ENCODE measurements at places on chromosomes 2 and 18.

DNA sequence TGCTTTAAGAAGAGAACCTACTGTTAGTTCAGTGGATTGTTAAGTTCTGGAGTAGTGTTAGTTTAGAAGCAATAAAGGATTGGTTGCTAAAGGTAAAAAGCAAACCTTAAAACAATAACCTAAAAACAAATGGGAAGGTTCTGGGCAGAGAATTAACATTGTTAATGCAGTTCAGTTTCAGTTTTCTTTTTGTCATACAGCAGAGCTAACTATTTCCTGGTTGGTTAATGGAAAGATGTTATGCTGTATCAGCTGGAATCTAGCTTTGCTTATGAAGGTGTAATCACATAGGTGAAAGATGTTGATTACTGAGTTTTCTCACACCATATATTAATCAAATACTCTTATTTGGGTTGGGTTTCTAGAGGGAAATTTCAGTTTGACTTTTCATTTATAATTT is 23.8 kb downstream of the SMAD4 start:
- no peak for DNase-seq
- no peaks in the 10 kb centered on the region for H3K4me1 ChIP-seq
- no peaks in the 10 kb centered on the region for H3K27me3 ChIP-seq
- H3K27ac ChIP-seq, result no peak overlapping the region

DNA sequence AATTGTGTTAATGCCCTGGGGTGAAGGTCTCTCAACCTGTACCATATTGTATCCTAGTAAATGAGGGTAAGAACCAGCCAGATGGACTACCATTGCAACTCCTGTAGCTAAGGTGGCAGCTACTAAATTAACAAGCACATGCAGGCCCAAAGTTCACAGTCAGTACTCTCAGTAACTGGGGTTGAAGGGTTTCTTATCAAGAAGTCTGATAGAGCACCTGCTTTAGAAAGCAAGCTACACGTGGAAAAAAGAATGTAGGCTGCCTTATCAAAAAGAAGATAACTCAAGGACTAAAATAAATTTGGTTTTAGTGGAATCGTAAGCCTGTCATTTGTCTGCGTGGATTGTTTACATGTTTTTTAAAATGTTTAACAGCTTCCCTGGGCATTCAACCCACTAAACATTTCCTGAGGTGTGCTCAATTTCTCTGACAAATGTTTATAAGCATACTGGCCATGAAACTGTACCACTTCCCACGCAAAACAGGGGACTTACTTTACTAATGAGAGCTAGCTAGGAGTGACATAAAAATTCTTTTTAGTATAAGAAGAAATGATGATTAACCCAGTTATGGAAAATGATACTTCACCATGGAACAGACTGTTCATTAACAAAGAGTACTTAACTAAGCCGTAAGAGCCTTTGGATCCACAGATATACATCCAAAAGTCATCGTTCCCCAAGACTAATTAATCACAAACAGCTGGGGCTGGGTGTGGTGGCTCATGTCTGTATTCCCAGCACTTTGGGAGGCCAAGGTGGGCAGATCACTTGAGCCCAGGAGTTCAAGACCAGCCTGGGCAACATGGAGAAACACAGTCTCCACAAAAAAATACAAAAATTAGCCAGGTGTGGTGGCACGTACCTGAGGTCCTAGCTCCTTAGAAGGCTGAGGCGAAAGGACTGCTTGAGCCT is 36.5 kb downstream of the LPIN2 start:
- no peaks in the 10 kb centered on the region for H3K36me3 ChIP-seq
- DNase-seq, result no peak
- H3K4me3 ChIP-seq, result no peak overlapping the region
- peaks cover 1% of the 10 kb centered on the region for H3K4me1 ChIP-seq
- H3K27me3 ChIP-seq, result no peaks in the 10 kb centered on the region

DNA sequence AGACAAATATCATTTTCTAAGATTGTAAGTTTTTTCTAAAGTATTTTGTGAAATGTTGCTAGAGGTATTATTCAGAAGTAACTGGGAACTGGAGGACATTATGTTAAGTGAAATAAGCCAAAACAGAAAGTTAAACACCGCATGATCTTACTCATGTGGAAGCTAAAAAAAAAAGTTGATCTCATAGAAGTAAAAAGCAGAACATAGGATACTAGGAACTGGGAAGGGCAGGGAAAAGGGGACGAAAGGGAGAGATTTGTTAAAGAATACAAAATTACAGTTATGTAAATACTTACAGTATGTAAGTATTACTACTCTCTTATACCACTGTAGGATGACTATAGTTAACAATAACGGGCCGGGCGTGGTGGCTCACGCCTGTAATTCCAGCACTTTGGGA is 46.7 kb upstream of the CDKL4 start:
- H3K27me3 ChIP-seq, result no peaks in the 10 kb centered on the region
- no peak overlapping the region for H3K27ac ChIP-seq
- no peaks in the 10 kb centered on the region for H3K4me1 ChIP-seq
- DNase-seq, result no peak
- H3K4me3 ChIP-seq, result no peak overlapping the region

DNA sequence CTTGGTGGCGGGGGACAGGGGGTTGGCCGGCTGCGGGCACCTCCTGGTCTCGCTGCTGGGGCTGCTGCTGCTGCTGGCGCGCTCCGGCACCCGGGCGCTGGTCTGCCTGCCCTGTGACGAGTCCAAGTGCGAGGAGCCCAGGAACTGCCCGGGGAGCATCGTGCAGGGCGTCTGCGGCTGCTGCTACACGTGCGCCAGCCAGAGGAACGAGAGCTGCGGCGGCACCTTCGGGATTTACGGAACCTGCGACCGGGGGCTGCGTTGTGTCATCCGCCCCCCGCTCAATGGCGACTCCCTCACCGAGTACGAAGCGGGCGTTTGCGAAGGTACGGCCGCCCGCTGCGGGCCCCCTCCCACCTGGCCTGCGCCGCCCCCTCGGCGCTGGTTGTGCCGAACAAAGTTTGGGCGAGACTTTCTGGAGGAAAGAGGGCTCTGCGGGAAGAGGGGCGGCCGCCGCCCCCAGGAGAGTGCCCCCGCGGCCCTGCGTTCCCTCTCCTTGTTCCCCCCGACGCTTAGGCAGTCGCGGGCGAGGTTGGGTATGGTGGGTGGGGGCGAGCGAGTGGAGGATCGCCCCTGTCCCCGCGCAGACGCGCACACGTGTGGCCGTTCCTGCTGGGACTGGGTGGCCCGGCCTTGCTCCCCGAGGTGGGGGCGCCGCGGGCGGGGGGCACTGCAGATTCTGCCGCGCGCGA is 866 bp downstream of the CRIM1 start:
- peak overlapping the region; percentile 75 for H3K4me3 ChIP-seq
- H3K27ac ChIP-seq, result no peak overlapping the region
- H3K27me3 ChIP-seq, result peaks cover 21% of the 10 kb centered on the region

- no peaks in the 10 kb centered on the region for H3K27me3 ChIP-seq
- no peaks in the 10 kb centered on the region for H3K4me1 ChIP-seq
- H3K4me3 ChIP-seq, result no peak overlapping the region
- no peak for DNase-seq
Measured at GRCh38 chr2:192983173-192983572, 788.4 kb upstream of the TMEFF2 start.

- H3K4me3 ChIP-seq, result no peak overlapping the region
- H3K4me1 ChIP-seq, result peaks cover 42% of the 10 kb centered on the region
- no peaks in the 10 kb centered on the region for H3K27me3 ChIP-seq
- H3K27ac ChIP-seq, result no peak overlapping the region
- DNase-seq, result no peak
- no peaks in the 10 kb centered on the region for H3K36me3 ChIP-seq
Measured at GRCh38 chr2:101806123-101806522, 108.6 kb downstream of the MAP4K4 start.

GRCh38 chr2:119683074-119683712 is 4.2 kb downstream of the TMEM177 start:
- DNase-seq, result no peak
- no peaks in the 10 kb centered on the region for H3K27me3 ChIP-seq
- no peaks in the 10 kb centered on the region for H3K36me3 ChIP-seq

GRCh38 chr2:217065012-217065290 is 205.1 kb upstream of the TNP1 start:
- no peak for DNase-seq
- peaks cover 30% of the 10 kb centered on the region for H3K4me1 ChIP-seq
- H3K27ac ChIP-seq, result peak overlapping the region; percentile 73
- H3K27me3 ChIP-seq, result no peaks in the 10 kb centered on the region
- H3K36me3 ChIP-seq, result no peaks in the 10 kb centered on the region

- no peak for DNase-seq
- H3K27ac ChIP-seq, result peak overlapping the region; percentile 16
- no peaks in the 10 kb centered on the region for H3K36me3 ChIP-seq
- peaks cover 30% of the 10 kb centered on the region for H3K4me1 ChIP-seq
- no peak overlapping the region for H3K4me3 ChIP-seq
Measured at GRCh38 chr2:68272246-68272994, 20.1 kb upstream of the PPP3R1 start.

DNA sequence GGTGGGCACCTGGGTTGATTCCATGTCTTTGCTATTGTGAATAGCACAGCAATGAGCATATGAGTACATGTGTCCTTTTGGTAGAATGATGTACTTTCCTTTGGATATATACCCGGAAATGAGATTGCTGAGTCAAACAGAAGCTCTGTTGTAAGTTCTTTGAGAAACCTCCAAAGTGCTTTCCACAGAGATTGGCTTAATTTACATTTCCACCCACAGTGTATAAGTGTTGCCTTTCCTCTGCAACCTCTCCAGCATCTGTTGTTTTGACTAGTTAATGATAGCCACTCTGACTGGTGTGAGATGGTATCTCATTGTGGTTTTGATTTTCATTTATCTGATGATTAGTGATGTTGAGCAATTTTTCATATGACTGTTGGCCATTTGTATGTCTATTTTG is 194.8 kb downstream of the ZNF804A start:
- H3K4me1 ChIP-seq, result no peaks in the 10 kb centered on the region
- no peak for DNase-seq
- H3K27ac ChIP-seq, result no peak overlapping the region

GRCh38 chr2:199775267-199775666 is 75.7 kb downstream of the FTCDNL1 start:
- H3K4me1 ChIP-seq, result no peaks in the 10 kb centered on the region
- no peaks in the 10 kb centered on the region for H3K27me3 ChIP-seq
- H3K4me3 ChIP-seq, result no peak overlapping the region
- DNase-seq, result no peak
- no peaks in the 10 kb centered on the region for H3K36me3 ChIP-seq

DNA sequence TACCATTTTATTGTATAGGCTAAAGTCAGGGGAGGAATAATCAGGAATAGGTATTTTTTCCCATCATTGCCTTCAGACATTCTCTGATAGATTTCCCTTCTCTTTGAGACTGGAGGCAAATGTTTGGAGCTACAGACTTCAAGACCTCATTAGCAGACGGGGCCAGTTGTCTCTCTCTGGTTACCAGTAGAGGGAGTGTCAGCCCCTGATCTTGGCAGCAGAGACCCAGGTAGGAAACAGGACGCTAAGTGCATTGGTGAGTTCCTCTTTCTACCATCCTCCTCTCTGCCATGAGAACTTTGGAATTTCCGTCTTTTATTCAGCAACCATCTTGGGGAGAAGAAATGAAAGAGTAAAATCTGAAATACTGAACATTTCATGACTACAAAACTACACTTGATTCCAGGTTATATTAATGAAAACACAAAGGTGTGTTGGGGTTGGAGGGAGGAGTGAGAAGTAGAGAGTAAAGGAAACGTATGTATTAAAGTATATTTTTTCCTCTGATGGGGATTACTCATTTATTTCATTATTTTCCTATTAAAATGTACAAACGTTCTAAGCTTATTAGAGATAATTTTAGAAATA is 186.2 kb upstream of the GCFC2 start:
- no peaks in the 10 kb centered on the region for H3K4me1 ChIP-seq
- no peak overlapping the region for H3K4me3 ChIP-seq
- no peaks in the 10 kb centered on the region for H3K27me3 ChIP-seq
- H3K27ac ChIP-seq, result no peak overlapping the region

GRCh38 chr2:200695191-200695590 is 109.4 kb downstream of the AOX1 start:
- H3K27me3 ChIP-seq, result no peaks in the 10 kb centered on the region
- DNase-seq, result peak; percentile 35
- no peak overlapping the region for H3K4me3 ChIP-seq
- H3K27ac ChIP-seq, result no peak overlapping the region
- H3K4me1 ChIP-seq, result peaks cover 2% of the 10 kb centered on the region

GRCh38 chr2:5617796-5618195 is 74.4 kb upstream of the SOX11 start:
- H3K27me3 ChIP-seq, result no peaks in the 10 kb centered on the region
- no peak for DNase-seq
- H3K36me3 ChIP-seq, result no peaks in the 10 kb centered on the region

DNA sequence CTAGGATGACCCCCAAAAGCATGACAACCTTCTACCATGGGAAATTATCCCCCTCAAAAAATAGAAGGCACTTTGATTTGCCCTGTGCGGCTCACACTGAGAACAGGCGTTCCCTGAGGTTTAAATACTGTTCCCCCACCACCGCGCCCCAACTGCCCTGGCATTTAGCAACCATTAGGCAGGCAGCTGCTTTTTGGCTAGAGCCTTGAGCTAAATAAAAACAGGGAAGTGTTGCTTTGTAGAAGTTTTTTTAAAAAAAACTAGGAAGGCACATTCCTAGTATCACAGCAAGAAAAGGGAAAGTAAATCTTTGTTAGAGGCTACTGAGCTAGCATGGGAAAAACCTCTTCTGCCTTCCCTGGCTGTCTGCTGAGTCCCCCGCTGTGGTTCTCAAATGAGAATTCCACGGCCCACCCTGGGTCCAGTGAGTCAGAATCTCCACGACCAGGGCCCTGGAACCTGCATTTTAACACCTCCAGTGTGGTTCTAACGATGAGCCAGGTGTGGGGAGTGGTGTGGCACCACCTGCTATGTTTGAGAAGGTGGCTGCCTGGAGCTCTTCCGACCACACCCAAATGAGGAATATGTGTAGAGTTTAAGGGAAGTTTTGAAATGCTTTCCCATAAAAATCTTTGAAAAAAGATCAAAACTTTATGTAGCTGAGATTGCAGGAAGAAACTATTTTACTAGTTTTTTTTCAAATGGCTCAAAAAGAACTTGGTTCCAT is 66.4 kb downstream of the VIT start:
- DNase-seq, result no peak
- H3K4me1 ChIP-seq, result no peaks in the 10 kb centered on the region
- no peak overlapping the region for H3K27ac ChIP-seq
- H3K36me3 ChIP-seq, result no peaks in the 10 kb centered on the region
- H3K4me3 ChIP-seq, result no peak overlapping the region
- H3K27me3 ChIP-seq, result no peaks in the 10 kb centered on the region

GRCh38 chr18:58394602-58395425 is 234.1 kb downstream of the ALPK2 start:
- no peak overlapping the region for H3K27ac ChIP-seq
- H3K27me3 ChIP-seq, result no peaks in the 10 kb centered on the region
- peaks cover 6% of the 10 kb centered on the region for H3K4me1 ChIP-seq
- H3K36me3 ChIP-seq, result no peaks in the 10 kb centered on the region

GRCh38 chr2:148519013-148519412 is 125.5 kb upstream of the EPC2 start:
- DNase-seq, result no peak
- H3K4me1 ChIP-seq, result peaks cover 9% of the 10 kb centered on the region
- H3K27me3 ChIP-seq, result no peaks in the 10 kb centered on the region
- H3K4me3 ChIP-seq, result no peak overlapping the region

DNA sequence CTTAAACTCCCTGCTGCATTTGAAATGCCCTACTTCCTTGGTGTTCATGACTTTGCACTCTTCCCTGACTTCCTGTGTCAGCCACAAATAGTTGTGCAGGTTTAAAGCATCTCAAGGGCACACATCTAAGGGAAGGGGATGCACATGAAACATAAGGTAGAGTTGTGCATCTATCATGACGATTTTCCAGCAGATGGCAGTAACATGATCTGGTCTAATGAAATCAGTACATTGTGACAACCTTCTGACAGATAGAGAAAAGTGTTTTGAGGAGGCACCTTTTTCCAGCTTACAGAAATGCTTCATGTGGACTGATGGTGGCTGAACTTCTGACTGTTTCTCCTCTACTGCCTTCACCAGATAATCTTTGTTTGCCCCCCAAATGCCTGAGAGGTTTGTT is 238.9 kb downstream of the XIRP2 start:
- no peaks in the 10 kb centered on the region for H3K4me1 ChIP-seq
- no peaks in the 10 kb centered on the region for H3K27me3 ChIP-seq
- no peak overlapping the region for H3K27ac ChIP-seq
